IgD-negative memory B cell (primary cell): ENCODE measurements at places on chromosomes 3 and 15. TPM values are rescaled to one million over a fixed set of nuclear protein-coding genes. Genes with fewer than 3 reads are reported as not detected.

Gene A4GNT
- polyA plus RNA-seq, result not detected

Gene GRAMD2A
- not detected for polyA plus RNA-seq

Gene SPTSSB
- not detected for polyA plus RNA-seq

Gene GOLGA8J
- not detected for polyA plus RNA-seq

Gene SLC24A5
- polyA plus RNA-seq, result not detected

Gene CADM2
- polyA plus RNA-seq, result not detected

Gene GPR27
- 0.11 TPM for polyA plus RNA-seq

Gene VGLL3
- polyA plus RNA-seq, result not detected

Gene CCDC39
- not detected for polyA plus RNA-seq

Gene ASB14
- 0.53 TPM for polyA plus RNA-seq

Gene PLOD2
- not detected for polyA plus RNA-seq

Gene GPR160
- polyA plus RNA-seq, result 40.9 TPM

Gene VPS39
- 27.5 TPM for polyA plus RNA-seq

Gene CDHR4
- not detected for polyA plus RNA-seq

Gene PXK
- 92.3 TPM for polyA plus RNA-seq

Gene DMXL2
- 1.1 TPM for polyA plus RNA-seq

Gene THBS1
- polyA plus RNA-seq, result 1.4 TPM

Gene KY
- not detected for polyA plus RNA-seq

Gene BMF
- polyA plus RNA-seq, result 5.8 TPM

Gene FRMD5
- polyA plus RNA-seq, result 0.30 TPM

Gene GOLGA8Q
- polyA plus RNA-seq, result 0.23 TPM

Gene RTP1
- polyA plus RNA-seq, result not detected

Gene GOLGA6A
- polyA plus RNA-seq, result not detected

Gene FEZF2
- polyA plus RNA-seq, result not detected

Gene GCSAM
- polyA plus RNA-seq, result 34.0 TPM

Gene ZNF660
- polyA plus RNA-seq, result not detected

Gene STRA6
- polyA plus RNA-seq, result not detected

Gene SPTBN5
- polyA plus RNA-seq, result not detected

Gene PLSCR2
- not detected for polyA plus RNA-seq

Gene TRH
- polyA plus RNA-seq, result not detected

Gene CPNE9
- not detected for polyA plus RNA-seq

Gene PAK2
- 35.0 TPM for polyA plus RNA-seq

Gene RLBP1
- polyA plus RNA-seq, result not detected

Gene PPP1R14D
- polyA plus RNA-seq, result 0.56 TPM
